MG63 (cell line): ENCODE measurements at places on chromosomes 1 and 21.

DNA sequence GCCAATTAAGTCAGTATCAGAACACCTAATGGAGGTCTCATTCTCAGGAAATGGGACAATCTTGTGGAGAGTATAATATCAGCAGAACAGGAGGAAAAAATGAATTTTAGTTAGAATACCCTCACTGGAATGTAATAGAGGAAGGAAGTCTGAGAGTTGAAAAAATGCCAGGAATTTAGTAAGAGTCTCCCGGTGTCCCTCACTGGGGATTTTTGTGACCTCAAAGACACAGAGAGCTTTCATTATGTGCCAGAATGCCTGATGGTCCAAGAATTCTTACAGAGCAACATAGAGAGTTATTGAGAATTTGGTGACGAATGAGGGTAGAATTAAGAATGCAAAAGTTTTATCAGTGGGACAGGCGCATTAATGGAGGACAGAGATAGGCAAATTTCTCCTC, 443.5 kb upstream of the B3GALT2 start:
- DNase-seq: no peak

DNA sequence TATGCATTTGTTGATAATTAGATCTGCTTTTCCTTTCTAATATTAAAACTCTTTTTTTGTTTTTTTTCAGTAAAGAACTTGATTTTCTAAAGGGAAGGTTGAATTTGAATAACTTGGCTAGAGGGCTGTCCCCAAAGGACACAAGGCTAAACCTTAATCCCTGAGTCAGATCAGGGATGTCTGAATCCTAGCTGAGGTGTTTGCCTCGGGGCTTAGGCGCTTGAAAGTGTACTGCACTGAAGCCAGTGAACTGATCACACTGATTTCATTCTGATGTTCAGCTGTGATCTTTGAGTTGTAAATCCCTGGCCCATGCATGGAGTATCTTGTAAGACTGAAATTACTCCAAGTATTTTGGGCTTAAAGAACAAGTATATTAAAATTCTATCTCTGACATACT, 42.8 kb downstream of the MTR start:
- no peak for DNase-seq

- no peak for DNase-seq
Measured at GRCh38 chr1:52967666-52968065, 40.6 kb downstream of the SCP2 start.

- no peak for DNase-seq
Measured at GRCh38 chr1:224201383-224201782, 18.3 kb downstream of the DEGS1 start.

DNA sequence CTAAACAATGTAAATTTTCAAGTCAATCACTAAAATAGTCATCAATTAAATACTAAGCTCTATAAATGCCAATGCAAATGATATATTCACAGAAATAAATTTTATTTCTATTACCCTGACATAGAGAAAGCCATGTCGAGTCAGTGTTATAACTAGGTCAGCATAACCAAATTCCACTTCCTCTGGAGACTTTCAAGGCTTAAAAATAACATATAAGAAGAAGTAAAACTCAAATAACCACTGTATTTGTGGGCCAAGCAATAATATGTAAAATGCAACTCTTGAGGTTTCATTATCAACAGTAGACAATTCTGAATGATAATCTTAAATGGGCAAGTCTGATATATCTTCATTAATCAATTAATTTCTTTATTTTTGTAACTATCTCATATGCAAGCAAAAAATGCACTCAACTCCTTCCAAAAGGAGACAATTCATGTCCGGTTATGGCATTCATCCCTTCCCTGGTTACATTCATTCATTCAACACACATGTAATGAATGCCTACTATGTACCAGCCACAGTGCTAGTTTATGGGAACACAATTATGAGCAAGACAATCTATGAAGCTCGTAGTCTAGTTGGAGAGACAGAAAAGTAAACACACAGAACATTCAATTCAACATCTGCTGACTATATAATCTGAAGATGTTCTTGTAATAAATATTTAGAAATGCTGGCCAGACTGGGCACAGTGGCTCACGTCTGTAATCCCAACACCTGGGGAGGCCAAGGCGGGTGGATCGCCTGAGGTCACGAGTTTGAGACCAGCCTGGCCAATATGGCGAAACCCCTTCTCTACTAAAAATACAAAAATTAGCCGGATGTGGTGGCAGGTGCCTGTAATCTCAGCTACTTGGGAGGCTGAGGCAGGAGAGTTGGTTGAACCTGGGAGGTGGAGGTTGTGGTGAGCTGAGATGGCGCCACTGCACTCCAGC, 37.1 kb upstream of the CAP1 start:
- no peak for DNase-seq

- no peak for DNase-seq
Measured at GRCh38 chr1:67732750-67733151, 47.8 kb downstream of the GADD45A start.

DNA sequence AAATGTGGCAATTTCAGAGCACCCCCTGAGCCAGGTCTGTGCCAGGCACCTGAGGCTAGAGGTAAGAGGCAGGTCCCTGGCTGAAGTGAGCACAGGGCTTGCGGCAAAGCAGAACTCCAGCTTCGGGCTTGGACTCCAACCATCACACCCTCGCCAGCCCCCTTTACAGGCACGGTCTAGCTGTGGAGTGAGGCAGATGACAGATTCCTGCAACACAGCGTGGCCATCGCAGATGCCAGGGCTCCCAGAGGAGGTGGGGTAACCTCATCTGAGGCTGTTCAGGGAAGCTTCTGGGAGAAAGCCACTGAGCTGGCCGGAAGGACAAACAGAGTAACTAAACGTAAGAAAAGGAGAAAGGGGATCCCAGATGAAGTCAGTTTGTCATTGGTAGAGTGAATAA, 55.6 kb upstream of the CASZ1 start:
- DNase-seq: no peak

- no peak for DNase-seq
Measured at GRCh38 chr1:108712606-108713150, at the start of gene FNDC7. FNDC7 (plus strand) TSS chr1:108712908; CDS start chr1:108712934, 26 bp downstream.

DNA sequence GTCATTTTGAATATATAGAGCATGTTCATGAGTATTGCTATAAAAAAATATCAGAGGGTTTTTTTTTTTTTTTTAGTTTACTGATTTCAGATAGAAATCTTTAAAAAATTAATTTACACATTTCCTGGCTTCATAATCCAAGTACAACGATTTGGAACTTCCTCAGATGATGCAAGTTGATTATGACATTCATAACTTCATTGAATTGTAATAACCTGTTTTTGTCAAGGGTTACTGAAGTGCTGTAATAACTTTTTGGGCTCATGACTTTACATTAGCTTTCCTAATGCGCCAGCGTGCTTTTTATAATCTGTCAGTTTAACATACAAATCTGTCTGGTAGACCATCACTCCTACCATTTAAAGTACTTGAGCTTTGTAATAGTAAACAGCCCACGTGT, 81.3 kb downstream of the SASS6 start:
- no peak for DNase-seq
